GM20000 (cell line): ENCODE measurements at places on chromosomes 7 and 10.

DNA sequence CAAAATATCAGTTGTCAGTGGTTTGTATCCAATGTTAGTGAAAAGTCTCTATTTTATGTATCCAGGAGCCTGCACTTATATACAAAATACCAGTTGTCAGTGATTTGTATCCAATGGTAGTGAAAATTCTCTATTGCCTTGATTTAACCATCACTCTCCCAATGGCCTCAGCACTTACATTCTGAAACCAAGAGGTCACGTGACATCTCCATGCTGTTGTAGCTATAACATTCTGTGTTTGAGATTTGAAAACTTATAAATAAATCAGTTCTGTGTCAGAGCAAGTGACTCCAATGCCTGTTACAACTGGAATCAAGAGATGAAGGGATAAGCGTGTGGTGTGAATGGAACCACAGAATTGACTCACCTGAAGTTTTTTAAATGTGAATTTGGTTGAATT, 30.6 kb upstream of the GATA3 start:
- no peak for DNase-seq

- no peak for DNase-seq
These were observed 83.8 kb upstream of the NRP1 start for GRCh38 chr10:33418301-33418700.

GRCh38 chr7:43054052-43054722, 58.3 kb upstream of the HECW1 start:
- no peak for DNase-seq

DNA sequence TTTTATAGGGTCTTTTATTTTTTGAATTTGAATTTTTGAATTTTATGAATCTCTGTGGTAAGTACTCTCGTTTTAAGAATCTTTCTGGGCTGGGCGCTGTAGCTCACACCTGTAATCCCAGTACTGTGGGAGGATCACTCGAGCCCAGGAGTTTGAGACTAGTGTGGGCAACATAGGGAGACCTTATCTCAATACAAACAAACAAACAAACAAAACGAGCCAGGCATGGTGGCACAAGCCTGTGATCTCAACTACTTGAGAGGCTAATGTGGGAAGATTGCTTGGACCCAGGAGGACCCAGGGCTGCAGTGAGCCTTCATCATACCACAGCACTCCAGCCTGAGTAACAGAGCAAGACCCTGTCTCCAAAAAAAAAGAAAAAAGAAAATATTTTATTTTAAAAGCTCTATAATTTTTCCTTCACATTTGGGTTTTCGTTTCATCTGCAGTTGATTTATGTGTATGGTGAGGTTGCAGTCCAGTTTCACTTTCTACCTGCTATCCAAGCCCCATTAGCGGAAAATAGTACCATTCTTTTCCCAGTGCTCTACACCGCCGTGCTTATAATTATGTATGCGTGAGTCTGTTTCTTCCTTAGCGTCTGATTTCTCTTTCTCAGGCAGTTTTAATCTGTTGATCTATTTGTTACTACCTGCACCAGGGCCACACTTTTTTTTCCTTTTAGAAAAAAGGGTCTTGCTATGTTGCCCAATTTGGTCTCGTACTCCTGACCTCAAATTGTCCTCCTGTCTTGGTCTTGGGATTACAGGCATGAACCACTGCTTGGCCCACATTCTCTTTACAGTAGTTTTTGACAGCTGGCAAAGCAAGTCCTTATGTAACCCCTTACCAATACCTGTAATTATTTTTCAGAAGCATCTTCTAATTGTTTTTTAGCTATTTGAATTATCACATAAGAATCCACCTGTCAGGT, 21.7 kb downstream of the TRIM24 start:
- no peak for DNase-seq

DNA sequence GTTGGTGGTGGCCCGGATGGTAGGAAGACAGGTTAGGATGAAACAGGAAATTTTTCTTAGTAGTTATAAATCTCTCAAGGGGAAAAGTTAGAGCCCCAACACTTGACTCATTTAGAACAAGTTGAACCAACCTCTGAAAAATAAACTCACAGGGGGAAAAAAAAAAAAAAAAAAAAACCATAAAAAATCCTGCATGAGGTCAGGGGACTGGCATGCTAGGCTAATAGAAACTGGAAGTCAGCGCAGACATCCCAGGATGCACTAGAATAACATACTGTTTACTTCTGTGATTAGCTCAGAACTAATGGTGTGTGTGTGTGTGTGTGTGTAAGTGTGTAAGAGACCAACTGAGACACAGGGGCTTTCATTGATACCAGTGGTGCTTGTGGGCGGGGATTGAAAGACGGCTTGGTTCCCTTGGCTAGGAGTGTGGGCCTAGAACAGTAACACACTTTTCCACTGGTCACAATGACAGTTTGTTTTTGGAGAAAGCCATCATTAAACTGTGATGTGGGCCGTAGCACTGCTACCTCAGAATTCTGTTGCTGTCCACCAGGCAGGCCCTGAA, 491.6 kb upstream of the GALNT17 start:
- no peak for DNase-seq

GRCh38 chr10:19985745-19986144, 169.5 kb downstream of the PLXDC2 start:
- DNase-seq, result no peak

GRCh38 chr10:69745698-69746097, 56.0 kb upstream of the COL13A1 start:
- no peak for DNase-seq

DNA sequence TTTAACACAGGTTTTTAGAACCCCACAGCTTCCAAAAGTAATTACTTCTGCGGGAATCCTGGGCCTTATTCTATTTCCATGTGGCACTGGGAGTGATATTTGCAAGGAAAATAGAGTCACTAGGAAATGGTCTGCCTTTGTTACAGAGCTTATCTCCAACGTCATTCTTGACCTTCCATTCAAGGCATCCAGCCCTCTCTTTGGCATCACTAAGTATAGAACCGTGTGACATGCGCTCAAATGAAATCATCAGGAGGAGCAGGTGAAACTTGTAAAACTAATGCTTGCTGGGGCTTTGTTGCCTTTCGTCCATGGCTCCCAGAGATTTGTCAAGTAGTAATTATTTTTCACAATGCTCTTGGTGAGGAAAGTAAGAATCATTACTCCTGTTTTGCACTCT, 73.4 kb downstream of the PAPSS2 start:
- no peak for DNase-seq

DNA sequence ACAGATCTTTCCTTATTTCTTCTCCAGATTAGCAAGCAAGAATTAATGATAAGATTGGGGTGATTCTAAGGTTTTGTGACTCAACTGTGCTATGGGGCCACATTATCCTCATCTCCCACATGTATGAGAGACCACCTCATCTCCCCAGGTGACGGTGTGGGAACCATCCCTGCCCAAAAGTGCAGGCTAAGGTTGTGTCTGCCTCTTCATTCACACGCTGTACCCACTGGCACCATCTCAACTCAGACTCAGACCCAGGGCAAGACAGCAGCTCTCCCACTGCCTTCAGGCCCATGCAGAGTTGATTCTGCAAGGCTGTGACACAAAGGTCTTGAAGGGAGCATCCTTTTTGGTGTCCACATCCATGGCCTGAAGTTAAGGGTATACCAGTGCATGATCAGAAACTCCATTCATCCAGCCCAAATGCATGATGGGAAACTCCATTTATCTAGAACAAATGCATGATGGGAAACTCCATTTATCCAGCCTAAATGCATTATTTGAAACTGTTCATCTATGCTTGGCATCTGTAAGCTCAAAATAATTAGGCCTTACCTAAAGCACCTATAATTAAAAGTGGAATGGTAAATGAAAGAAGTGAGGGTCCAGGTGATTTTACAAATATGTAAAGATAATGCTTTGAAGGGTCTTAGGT, 99.4 kb downstream of the TCERG1L start:
- no peak for DNase-seq

- DNase-seq, result no peak
These were observed 3.0 kb upstream of the PLAU start for GRCh38 chr10:73907841-73908517.

- no peak for DNase-seq
These were observed 434.3 kb upstream of the IGFBP3 start for GRCh38 chr7:46355331-46355730.

- no peak for DNase-seq
These were observed 208.5 kb downstream of the PTEN start for GRCh38 chr10:88071879-88072278.

DNA sequence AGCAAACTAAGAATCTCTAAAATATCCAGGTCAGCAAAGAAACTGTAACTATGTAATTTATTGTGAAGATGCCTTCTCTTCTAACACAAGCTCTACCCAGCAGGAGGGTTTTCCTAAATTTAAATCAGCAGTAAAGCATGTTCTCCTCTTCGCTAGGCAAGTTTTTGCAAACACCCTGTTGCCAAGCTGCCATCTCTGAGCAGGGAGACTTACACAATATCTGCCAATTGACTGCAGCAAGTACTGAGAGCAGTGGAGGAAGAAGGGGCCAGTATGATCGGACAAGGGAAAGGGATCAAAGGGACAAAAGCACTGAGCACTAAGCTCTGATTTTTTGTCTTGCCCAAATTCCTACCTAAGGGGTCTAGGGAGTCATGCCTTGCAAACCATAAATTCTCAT, 16.0 kb upstream of the LANCL2 start:
- DNase-seq, result no peak

DNA sequence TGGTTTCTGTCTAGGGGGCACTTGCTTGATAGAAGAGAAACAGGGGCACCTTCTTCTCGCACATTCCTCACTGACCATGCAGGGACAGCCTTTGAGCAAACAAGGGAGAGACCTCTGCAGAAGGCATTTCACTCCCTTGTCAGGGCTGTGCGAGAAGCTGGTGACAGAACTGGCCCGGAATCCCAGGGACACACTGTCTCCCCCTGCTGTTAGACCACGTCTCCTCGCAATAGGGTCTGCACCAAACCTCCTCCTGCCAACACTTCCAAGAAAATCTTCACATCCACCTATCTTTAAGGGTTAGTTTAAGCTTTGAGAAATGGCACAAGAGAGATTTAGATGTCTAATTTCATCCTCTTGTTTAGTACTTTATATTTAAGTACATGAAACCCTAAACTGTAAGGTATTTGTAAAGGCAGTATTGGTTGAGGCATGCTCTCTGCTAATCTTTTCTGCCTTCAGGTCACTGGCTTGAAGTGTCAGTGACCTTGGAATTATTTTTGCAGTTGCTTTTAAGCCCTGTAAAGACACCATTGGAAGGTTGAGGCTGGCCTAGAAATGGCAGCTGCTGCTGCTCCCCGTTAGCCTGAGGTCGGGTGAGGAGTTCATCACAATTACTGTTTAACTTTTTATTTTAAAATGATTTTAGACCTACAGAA, 37.0 kb downstream of the RBM20 start:
- peak; percentile 56 for DNase-seq

GRCh38 chr7:50022451-50022850, 70.6 kb downstream of the ZPBP start:
- no peak for DNase-seq

DNA sequence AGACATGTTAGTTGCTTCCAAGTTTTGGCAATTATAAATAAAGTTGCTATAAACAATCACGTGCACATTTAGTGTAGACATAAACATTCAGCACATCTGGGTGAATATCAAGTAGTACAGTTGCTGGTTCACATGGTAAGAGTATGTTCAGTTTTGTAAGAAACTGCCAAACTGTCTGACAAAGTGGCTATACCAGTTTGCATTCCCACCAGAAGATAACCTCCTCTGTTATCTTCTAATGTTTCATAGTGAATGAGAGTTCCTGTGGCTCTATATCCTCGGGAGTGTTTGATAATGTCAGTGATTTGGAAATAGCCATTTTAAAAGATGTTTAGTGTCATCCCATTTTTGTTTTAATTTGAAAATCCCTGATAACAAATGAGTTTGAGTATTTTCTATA, 259.6 kb upstream of the PLXDC2 start:
- no peak for DNase-seq

- DNase-seq, result no peak
These were observed 746 bp downstream of the NPFFR1 start for GRCh38 chr10:70283071-70283444.

GRCh38 chr7:833601-834258, 1.5 kb downstream of the SUN1 start:
- no peak for DNase-seq

- no peak for DNase-seq
These were observed 7.4 kb upstream of the PFKP start for GRCh38 chr10:3059974-3060373.

DNA sequence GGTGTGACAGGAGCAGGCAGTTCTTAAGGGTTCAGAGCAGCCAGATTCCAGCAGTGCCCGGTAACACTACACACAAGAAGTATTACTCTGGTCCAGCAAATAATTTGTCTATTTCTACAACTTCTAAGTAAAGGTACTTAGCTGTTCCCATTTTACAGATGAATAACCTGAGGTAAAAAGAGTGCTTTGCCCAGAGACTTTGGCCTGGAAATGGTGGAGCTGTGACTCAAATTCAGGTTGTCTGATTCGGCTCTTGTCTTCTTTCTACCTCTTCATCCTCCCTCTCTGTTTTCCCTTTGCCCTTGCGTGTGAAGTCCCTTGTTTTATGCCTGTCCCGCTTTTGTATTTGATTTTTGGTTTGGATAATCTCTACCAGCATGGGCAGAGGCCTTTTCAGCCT, 17.1 kb downstream of the SFRP5 start:
- DNase-seq, result no peak

GRCh38 chr10:49172061-49172776, 16.0 kb downstream of the TMEM273 start:
- no peak for DNase-seq

DNA sequence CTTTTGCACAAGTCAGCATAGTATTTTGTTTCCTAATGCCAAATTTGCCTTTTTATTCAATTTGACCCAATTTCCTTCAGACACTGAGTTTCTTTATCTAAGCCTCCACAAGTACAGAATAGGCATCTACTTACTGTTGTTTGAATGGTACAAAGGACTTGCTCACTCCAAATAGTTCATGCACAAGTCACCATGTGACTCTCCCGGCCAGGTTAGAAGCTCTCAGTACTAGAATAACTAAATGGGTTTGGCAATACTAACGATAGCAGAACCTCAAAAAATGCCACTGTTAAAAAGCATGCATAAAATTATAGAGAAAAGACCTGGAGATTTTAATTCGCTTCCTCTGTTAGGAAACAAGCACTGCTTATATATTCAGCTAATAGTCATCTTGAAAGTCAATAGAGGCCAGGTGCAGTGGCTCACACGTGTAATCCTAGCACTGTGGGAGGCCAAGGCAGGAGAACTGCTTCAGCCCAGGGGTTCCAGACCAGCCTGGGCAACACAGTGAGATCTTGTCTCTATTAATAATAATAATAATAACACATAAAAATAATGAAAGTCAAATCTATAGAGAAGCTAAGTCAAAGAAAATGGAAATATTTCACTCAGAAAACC, 335.8 kb upstream of the MBL2 start:
- DNase-seq, result no peak
